ENCODE measurements at places on chromosomes 7 and 10.

- no peak for DNase-seq
Measured at GRCh38 chr10:97154162-97154561, 31.6 kb downstream of the SLIT1 start.

DNA sequence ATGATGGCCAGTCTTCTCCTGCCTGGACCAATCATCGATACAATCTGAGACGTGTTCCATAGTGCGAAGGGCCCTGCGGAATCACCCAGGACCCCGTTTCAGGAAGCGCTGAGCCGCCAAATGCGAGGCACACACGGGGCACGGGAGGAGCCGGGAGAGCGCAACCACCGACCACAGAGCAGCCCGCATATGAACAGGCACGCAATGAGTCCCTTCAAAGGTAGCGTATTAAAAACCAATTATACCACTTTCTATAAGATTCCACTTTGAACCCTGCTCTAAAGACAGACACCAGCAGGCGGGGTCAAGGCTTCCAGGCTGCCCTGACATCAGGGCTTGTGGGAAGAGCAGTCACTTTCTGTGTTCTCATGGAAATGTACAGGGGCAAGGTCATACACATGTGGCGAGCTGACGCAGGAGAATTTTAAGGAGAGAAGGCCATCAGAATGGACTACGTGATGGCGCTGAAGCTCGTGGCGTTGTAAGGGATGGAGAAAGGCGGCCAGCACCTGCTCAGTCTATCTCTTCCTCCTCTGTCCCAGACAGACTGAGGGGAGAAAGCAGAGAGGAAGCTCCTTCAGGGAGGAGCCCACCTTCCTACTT, 46.2 kb downstream of the AMZ1 start:
- no peak for DNase-seq

DNA sequence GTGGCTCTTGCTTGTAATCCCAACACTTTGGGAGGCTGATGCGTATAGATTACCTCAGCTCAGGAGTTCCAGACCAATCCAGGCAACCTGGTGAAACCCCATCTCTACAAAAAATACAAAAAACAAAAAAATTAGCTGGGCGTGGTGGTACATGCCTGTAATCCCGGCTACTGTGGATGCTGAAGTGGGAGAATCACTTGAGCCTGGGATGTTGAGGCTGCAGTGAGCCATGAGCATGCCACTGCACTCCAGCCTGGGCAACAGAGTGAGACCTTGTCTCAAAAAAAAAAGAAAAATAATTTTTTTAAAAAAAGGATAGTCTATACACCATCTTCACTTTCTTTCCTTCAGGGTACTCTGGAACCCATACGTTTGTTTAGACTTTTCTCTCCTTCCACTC, 6.2 kb downstream of the REEP3 start:
- DNase-seq, result no peak

- DNase-seq, result no peak
Measured at GRCh38 chr7:1592299-1592871, 22.6 kb upstream of the PSMG3 start.

GRCh38 chr10:76723844-76724243, 913.8 kb downstream of the KCNMA1 start:
- DNase-seq, result no peak

DNA sequence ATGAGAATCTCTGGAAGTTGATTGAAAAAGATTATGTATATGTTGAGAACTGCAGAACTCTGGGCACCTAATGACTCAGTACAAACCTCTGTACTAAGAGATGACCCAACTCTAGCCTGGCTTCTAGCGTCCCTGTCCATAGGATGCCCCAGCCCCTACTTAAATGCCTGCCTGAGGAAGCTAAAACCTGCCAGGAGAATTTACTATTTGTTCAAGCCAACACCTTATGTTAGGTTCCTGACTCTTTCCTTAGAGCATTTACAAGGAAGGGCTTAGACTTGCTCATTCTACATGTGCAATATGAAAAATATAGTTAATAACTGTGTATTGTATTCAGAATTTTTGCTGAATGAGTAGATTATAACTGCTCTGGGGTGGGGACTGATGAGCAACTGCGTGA, 37.5 kb upstream of the AOAH start:
- no peak for DNase-seq

- DNase-seq, result no peak
Measured at GRCh38 chr7:45073786-45074527, 14.8 kb downstream of the NACAD start.

- no peak for DNase-seq
Measured at GRCh38 chr7:19333706-19334105, 188.5 kb upstream of the FERD3L start.

DNA sequence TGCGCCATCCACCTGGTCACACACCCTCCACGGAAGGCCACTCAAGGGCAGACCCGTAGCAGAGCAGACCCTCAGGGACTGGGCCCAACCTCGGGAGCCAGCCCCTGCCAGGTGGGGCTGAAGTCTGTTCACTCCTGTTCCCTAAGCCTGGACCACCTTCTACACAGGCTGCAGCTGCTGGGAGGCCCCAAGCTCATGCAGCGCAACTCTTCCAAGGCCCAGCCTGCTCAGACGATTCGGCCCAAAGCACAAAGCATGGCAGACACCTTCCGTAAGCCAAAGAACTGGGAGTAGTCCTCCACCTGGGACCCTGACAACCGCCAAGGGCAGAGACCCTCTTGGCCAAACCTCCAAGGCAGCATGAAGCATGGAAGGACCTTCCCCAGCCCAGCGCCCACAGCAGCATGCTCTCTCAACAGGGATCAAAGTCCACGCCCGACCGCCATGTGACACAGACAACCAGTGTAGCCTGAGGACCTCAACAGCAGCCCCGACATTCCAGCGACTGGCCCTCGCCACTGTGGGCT, 11.5 kb downstream of the SHH start:
- no peak for DNase-seq

DNA sequence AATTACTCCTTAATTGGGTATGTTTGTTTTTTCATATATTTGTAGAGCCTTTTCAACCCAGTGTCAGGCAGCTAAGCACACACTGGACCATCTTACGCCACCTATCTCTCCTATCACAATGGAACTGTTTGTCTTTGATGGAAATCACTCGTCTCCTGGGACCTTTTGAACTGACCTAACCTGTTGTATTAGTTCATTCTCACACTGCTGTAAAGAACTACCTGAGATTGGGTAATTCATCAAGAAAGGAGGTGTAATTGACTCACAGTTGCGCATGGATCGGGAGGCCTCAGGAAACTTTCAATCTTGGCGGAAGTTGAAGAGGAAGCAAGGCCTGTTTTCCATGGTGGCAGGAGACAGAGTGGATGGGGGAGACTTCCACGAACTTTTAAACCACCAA, 182.0 kb downstream of the TCERG1L start:
- no peak for DNase-seq

DNA sequence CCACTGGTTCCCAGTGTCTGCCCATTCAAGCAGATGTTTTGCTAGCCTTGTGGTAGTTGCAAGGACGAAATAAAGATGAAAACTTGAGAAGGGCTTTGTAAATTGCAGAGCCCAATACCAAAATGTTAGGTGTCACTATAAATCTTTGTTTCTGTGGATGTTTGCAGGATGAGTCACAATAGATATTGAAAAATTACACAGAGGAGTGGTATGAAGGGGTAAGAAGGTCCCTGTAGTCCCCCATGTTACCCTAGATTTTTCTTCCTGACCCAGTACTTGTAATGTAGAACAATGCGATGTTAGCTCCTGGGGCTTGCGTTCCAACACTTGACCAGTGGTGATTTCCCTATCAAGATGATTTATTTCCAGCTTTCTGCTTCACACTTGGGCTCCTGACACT, 102.6 kb upstream of the LYZL1 start:
- DNase-seq, result no peak

DNA sequence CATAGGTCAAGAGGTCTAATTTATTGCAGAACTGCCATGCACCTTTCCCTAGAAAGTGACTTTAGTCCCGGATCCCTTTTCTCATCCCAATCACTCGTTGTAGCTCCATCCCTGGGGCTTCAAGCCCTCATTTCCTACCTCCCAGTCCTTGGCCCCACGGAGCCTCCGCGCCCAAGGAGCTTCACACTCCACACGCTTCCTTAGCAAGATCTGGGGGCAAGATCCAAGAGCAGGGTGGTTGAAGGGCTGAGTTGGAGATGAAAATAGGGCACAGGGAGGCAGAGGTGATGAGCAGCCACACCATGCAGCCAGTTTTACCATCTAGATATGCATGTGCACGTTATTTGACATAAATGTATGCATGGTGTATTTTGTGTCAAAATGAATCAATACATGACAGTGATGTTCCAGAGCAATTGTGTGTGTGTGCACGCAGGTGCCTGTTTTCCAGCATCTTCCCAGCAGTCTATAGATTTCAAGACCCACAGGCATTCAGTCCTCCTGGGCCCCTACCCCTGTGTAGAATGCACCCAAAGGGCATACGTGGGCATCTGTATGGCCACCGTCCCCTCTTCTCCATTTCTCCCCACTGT, 6.0 kb upstream of the TRPV6 start:
- no peak for DNase-seq

GRCh38 chr7:19984231-19984632, 210.8 kb upstream of the TMEM196 start:
- no peak for DNase-seq

DNA sequence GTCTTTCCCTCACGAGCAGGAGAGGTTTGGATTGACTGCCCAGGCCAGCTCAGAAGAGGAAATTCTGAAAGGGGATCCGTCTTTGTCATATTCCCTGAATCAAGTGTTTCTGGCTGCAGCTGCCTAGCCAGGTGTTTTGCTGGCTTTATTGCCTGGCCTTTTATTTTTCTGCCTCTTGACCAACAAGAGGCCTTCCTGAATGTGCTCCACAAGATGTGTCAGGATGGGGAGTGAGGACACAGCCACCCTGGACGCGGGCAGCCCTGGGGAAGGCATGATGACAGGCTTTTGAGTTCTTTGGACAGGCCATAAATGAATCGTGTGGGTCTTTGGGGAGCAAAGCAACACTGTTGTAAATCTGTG, 163.6 kb downstream of the CAMK1D start:
- DNase-seq, result no peak

DNA sequence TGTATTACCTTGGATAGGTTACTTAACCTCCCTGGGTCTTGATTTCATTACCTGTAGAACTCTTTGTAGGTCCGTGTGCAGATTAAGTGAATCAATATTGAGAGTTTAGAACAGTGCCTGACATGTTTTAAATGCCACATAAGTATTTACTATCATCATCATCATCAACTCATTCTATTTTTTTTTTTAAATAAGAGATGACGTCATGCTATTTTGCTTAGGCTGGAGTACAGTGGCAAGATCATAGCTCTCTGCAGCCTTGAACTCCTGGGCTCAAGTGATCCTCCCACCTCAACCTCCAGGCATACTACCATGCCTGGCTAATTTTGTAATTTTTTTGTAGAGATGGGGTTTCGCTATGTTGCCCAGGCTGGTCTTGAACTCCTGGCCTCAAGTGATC, 132.0 kb upstream of the FZD8 start:
- DNase-seq, result no peak

DNA sequence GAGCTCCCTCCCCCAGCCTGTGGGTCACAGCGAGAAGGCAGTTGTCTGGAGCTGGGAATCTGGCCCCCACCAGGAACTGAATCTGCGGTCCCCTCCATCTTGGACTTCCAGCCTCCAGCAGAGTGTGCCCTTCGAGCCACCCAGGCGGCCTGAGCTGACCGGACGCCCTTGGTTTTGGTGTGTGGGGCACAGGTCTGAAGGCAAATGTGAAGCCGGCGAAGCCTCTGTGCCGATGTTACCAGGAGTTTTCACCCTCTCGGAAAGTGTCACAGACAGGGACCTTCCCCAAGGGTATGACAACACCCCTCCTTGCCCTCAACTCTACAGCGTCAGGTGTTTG, 109.1 kb downstream of the DNAJB6 start:
- no peak for DNase-seq

GRCh38 chr7:12709726-12710502, 22.5 kb downstream of the ARL4A start:
- no peak for DNase-seq

DNA sequence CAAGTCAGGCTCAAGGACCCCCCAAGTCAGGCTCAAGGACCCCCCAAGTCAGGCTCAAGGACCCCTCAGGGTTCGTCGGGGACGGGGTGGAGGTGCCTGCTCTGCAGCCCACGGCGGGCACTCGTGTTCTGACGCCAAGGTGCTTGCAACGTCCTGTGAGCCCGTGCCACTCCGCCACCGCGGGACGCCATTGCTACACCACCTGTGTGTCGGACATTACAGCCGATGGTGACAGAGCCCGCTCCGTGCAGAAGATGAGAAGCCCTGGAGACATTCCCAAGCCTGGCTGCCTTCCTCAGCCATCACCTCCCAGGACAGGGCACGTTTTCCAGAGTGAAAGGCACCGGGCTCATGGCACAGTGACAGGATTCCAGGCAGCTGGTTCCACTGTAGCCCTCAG, 97.7 kb upstream of the DNAAF5 start:
- DNase-seq, result no peak

DNA sequence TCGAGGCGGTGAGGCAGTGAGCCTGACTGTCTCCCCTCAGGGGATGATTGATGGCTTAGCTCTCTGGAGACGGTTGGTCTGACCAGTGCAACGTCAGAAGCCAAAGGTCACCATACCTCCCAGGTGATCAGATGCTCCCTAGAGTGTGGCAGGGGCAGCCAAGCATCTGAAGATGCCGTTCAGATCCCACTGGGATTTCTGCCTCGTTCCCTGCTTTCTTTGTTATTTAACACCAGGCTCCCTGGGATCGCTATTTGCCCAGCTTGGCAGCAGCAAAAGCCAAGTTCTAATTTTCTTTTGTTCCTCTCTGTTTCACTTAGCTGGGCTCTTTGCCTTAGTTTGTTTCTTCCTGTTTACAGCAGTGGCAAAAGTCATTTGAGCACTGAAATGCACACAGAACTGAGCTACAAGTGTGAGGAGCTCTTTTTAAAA, 53.5 kb upstream of the SVIL start:
- no peak for DNase-seq

DNA sequence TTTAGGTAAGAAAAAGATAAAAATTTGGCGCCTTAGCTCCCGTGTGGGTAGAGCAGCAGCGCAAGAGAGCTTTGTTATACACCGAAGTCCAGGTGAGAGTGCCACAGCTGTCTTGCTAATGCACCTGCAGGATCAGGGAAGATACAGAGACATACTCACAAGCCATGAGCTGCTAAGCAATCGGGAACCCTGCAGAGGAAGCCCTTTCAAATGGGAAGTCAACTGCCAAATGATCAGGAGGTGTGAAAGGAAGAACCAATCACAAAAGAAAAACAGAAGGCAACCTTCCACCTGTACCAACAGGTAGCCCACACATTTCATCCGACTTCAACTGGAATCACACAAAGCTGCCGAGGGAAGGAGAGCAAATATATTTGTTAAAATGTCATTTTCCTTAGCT, 610.5 kb upstream of the PFKP start:
- DNase-seq, result no peak

- no peak for DNase-seq
Measured at GRCh38 chr7:51774178-51774577, 457.6 kb upstream of the COBL start.
